IPS DF 19.7 (cell line): ENCODE measurements at places on chromosomes 6 and 20.

DNA sequence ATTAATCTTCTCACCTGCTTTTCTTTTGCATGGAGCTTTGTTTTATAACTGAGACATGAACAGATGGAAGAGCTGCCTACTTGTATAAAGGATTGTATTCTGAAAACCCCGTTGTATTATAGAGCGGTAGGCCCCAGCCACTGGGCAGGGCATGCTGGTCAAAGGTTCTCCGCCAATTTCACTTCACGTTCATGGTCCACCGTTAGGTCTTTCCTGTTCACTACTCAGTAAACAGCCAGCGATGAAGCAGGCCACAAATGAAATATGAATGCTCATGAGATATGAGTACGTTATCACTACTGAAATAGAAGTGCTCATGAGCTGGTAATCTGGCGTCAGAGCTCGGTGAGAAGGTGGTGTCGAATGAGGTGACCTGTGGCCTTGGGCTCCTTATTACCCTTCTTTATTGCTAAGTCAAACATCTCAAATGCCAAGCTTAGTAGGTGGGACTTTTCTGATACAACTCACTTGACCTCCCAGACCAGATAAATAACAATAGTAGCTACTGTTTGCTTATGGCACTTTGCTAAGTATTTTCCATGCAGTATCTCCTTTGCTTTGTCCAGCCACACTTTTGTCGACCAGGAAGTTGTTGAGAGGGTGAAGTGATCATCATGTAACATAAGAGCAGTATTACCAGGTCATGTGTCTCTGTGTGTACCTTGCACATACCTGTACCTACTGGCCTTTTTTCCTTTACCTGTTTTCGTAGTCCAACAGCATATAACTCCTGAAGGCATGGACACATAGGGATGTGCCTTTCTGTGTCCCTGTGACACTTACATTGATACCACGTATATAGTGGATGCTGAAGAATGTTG lies 16.7 kb downstream of the EDN3 start:
- no peak for DNase-seq

DNA sequence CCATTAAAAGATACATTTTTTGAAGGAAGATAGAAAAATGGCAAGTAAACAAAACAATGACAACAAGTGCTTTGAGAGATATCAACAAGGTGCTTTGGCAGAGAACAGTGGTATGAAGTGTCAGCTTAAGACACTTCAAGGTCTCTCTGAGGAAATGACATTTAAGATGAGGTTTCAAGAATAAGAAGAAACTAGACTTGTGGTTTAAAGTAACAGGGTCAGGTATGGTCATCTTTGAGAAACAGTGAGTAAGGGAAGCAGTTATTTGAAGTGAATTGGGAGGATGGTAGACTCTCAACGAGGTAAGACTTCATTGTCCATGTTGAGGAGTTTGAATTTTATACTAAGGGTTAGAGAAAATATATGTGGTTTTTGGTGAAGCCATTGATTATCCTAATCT lies 77.8 kb downstream of the SYCP2L start:
- no peak for DNase-seq

GRCh38 chr6:152896923-152897322 lies 85.9 kb downstream of the FBXO5 start:
- no peak for DNase-seq

DNA sequence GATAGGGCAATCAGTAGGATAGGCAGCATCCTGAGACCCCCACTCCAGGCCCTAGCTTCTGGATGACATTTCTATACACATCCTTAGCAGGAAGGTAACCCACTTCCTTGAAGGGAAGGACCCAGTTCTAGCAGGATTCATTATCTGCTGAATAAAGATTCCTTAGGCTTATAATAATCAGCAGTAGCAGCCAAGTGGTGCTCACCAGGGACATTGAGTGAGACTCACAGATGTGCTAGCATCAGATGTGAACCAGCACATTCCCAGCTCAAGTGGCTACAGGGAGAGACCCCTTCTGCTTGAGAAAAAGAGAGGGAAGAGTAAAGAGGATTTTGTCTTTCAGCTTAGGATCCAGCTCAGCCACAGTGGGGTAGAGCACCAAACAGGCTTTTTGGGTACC lies 244.8 kb upstream of the UFL1 start:
- no peak for DNase-seq

- DNase-seq, result no peak
These were observed 8.7 kb downstream of the TFAP2D start for GRCh38 chr6:50721978-50722377.

DNA sequence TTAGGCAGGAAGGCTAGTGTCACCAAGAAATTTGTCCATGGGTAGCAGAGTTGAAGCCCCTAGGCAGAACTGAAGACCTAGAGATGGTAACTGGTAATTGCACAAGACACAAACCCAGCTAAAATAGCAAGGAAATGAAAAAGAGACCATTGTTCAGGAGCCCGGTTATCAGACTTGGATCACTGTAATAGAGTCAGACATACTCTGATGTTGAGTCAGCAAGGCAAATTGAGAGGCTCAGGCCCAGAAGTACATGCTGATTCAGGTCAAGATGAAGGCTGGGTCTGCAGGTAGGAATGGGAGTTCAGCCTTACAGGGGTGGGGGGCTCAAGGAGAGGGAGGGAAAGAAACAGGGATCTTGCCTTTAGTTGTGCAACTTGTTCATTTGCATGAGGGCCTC lies 6.5 kb upstream of the TMEM242 start:
- DNase-seq, result no peak

DNA sequence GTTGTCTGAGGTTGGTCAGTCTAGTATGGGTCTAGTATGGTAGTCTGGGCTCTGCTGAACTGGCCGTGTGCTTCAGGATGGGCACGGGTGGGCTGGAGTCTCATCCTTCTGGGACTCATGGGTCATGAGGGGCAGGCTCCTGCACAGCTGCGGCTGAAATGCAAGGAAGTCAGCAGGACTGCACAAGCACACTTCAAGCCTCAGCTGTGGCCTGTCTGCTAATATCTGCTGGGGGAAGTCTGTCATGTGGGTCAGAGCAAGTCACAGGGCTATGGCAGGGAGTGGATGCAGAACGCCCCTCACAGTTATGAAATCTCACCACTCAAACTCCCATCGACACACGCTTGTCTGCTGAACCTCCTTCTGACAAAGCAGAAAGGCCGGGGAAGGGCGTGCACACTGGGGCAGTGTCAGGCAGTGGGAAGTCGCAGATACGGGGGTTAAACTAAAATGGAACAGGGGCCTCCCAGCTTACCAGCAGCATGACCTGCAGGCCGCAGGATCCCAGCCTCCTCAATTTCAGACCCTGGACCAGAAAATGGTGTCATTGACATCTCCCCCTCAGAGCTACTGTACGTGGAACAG lies 229.5 kb downstream of the SMOC2 start:
- DNase-seq, result no peak

DNA sequence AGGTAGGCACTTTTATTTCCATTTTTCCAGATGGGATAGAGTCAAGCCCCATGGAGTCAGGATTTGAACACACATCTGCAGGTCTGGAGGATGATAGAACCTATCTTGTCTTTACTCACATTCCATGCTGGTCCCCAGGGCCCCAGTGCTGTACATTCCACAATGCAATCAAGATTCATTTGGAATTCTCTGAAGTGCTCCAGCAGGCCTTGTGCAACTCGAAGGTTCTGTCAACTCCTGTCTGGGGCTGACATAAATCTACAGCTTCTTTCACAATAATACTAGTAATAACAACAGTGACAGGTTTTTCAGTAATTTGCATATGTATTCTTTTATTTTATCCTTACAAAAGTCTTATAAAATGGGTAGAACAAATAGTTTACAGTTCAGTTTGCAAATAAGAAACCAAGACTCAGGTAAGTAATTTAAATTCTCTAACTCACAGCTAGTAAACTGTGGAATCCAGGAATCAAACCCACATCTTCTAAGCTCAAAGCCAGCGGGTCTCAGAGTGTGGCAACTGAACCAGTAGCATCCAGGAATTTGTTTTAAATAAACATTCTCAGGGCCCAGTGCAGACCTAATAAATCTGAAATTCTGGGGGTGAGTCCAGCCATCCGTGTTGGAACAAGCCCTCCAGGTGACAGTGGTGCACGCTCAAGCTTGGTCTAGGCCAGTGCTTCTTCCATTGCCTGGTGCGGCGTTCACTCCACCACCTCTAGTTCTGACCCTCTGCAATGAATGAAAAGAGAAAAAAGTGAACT lies 137.0 kb upstream of the TNFAIP3 start:
- DNase-seq, result no peak

GRCh38 chr20:38970302-38970701 lies 8.2 kb downstream of the DHX35 start:
- no peak for DNase-seq

GRCh38 chr6:160088784-160089533 lies 32.7 kb upstream of the SLC22A1 start:
- no peak for DNase-seq

GRCh38 chr20:38115896-38116295 lies 49.2 kb downstream of the TGM2 start:
- DNase-seq, result no peak
